NCI-H1436 treated with DMSO at 0.1 percent for 48 hours (cell line): ENCODE measurements at places on chromosomes 7 and 10.

DNA sequence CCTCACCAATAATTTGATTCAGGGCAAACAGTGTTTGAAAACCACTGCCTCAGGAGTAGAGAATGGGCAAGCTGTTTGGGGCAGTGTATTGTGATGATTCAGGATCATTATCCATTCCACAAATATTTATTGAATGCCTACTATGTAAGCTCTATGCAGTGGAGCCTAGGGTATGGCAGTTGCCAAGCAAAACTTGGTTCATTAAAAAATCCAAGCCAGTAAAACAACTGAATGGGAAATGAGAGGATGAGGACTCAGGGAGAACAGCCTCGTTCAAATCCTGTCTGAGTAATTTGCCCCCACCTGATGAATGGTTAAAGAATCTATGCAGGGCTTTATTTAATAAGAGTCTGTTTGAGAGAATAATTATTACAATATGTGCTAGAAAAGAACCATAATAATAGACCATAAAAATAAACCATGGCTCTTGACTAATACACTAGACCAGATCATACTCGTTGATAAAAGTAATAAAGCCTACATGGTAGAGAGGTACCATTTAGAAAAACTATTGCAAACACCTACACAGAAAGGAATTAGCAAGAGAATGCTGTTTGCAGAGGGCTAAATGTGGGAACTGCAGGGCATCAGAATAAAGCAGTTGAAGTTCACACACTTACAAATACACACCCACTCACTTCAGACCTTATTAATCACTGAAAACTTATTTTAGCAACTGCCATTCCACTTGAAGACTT lies 71.7 kb downstream of the CREB5 start:
- DNase-seq: no peak

DNA sequence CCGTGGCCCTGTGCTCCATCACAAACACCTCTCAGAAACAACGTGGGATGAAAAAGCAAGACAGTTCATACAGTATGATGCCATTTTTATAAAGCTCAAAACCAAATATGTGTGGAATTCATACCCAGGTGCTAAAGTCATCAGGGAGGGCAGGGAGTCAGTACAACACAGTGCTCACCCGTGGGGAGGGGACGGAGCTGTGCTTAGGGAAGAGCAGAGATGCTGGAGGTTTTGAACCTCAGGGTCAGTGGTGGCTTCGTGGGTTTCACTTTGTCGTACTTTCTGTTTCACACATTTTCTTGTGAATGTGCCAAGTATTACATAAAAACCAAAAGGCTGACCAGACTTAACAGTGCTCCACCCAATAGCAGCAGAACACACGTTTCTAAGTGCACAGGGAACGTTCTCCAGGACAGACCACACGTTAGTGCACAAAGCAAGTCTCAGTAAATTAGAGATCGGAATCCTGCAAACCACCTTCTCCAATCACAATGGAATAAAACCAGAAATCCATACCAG lies 21.2 kb downstream of the ZMIZ2 start:
- DNase-seq: no peak

DNA sequence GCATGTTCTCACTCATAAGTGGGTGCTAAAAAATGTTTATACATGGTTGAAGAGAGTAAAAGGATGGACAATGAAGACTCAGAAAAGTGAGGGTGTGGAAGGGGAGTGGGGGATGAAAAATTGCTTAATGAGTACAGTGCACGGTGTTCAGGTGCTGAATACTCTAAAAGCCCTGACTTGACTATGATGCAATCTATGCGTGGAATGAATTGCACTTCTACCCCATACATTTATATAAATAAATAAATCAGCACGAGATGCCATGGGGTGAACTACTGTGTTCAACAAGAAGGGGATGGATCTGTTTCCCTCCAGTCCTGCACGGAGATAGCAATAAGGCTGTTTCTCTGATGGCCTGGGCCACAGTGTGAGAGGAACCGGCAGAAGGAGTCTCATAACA lies 254.3 kb upstream of the LYZL1 start:
- DNase-seq: no peak

GRCh38 chr10:4847561-4848355 lies 21.8 kb downstream of the AKR1E2 start:
- no peak for DNase-seq

GRCh38 chr7:103547451-103548284 lies 101.7 kb upstream of the SLC26A5 start:
- DNase-seq: no peak

DNA sequence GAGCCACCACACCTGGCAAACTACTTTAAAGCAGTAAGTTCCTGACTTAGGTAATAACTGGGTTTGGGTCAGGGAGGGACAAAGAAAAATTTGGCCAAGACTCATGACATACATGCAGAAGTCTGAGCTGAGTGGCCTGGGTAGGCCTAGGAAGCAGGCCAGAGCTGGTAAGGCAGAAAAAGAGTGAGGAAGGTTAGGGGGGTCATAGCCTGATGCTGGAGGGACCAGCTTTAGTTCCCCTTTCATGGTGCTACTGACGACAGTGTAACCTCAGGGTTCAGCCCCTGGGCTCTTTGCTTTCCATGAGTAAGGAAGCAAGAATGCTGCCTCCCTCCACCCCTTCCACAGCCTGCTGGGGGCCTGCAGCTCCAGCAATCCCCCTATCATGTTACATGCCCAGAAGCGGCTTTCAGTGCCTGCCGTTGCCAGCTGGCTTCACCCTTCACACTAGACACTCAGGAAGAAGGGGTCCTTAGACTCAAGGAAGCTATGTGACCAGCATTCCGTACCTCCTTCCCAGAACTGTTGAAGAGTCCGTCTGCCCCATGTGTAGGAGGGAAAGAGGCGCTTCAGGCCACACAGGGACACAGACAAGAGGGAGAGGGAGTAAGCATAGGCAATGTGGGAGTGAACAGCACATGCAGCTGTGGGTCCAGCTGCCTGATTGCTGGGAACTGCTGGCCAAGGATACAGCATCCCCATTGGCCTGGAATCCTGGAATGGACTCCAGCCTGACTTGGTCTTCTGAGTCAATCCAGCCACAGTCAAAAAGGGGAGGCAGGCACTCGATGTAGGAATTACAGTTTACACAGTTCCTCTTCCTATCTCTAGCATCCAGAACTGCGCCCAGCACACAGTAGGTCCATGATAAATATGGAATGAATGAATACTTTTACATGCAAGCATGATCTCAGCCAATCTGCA lies 4.1 kb upstream of the PLAU start:
- DNase-seq: no peak

GRCh38 chr10:91768123-91768522 lies 30.1 kb upstream of the TNKS2 start:
- DNase-seq: no peak

DNA sequence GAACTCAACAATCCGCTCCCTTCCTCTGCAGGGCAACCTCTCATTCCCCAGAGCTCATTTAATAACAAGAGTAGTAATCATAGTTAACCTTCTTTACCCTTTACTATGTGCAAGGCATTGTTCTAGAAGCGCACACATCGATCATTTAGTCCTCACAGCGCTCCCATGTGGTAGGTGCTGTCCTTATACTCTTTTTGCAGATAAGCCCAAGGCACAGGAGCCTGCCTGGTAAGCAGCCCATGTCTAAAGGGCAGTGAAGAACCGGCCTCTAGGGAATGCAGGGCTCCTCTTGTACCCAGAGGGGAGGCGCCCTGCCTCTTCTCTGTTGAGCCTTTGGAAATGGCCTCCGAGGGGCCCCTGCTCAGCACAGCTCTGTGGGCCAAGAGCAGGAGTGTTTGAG lies 14.3 kb downstream of the CHST3 start:
- no peak for DNase-seq

DNA sequence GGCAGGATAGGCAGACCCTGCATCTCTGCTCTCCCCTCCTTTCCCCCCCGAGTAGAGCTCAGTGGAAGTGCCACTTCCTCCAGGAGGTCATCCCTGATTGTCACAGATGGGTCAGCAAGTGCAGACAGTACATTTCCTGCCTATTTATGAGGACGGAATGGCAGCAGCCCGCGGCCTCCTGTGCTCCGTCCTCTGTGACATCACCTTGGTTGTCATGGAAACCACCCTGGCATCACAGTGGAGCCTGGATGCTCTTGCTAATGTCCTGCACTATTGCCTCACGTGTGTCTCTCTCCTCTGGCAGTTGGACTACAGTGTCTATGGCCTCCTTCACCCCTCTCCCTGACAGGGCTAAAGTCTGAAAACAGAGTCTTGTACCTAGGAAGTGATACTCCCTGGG lies 148.6 kb downstream of the SH3PXD2A start:
- no peak for DNase-seq

- no peak for DNase-seq
Observed at GRCh38 chr7:151484971-151485707, 34.6 kb downstream of the RHEB start.

GRCh38 chr7:90846192-90846591 lies 250.1 kb downstream of the CDK14 start:
- DNase-seq: no peak

- no peak for DNase-seq
Observed at GRCh38 chr7:45187946-45188411, 30.4 kb downstream of the RAMP3 start.

- DNase-seq: no peak
Observed at GRCh38 chr10:72685264-72685921, 6.5 kb upstream of the MCU start.

DNA sequence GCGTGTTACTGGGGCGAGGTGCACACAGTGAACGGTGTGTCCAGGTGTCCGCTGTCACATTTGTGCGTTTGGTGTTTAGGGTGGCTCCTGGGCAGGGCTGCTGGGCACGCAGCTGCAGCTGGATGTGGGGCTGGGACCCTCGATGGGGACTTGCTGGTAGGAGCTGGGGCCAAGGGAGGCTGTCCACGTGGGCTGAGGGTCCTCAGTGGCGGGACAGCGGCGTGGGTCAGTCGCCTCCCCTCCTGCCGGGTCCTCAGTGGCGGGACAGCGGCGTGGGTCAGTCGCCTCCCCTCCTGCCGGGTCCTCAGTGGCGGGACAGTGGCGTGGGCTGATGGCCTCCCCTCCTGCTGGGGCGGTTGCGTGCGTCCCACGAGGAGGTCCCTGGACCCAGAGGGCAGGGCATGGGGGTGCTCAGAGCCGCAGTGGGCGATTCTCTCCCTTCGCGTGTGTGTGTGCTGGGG lies 68.5 kb downstream of the INPP5A start:
- no peak for DNase-seq

DNA sequence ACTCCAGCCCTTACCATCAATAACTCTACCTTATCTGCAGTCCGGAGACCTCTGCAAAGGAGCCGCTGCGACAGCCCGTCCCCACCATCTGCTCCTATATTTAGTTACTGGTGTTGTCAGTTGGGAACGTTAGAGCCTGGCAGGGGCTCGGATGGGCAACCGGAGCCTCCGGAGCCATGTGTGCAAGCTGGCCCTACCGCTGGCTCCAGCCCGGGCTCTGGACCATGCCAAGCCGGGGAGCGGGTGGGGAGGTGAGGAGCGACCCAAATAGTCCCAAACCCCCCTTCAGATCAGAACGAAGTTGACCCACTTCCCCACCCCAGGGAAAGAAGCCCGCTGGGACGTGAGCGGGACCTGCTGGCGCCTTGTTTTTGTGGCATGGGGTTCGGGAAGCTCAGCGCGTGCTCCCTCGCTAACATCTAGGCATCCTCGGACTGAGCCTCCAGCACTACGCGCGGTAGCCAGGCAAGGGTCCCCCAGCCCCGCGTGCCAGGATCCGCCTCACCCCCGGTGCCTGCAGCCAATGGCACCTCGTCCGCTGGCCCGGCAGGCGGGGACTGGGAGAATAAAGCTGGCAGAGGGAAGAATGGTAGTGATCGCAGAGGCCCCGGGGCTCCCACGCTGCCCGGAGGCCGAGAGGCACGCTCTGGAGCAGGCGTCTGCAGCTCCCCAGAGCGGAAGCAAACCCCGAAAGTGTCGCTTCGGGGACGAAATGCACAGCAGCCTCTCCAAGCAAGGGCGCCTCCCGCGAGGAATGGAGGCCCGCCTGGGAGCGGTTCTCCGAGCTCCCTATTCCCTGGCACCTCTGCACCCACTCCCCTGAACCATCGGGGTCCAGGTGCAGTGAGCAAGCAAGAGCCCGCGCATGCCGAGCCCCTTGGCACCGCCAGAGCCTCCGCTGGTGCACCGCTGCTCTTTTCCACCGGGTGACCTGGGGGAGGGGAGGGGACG lies 679 bp downstream of the LRRC20 start:
- DNase-seq: no peak

- no peak for DNase-seq
Observed at GRCh38 chr7:159083001-159083697, 61.5 kb downstream of the VIPR2 start.

DNA sequence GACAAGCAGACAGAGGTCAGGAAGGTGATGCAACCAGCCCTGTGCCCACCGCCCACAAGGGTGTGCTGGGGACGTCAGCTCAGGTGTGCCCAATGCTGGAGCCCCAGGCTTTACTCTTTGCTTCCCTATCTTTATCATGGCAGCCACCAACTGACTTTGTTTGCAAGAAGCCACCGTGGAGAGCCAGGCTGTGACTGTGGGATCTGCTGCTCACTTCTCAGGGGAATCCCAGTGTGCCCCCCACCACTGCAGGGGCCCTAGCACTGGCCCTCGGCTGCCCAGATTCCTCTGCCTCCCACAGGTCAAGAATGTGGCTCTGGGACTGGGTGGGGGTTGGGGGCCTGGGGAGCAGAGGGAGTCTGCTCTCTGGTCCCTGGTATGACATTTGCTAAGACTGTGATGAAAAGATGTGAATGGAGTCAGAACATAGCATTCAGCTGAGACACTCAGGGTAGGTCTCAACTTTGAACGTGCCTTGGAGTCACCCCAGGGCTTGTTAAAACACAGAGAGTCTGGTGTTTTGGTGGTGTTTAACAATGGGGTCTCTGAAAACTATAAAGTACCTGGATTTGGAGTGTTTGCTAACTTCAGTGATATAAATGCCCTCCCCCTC lies 47.3 kb downstream of the ARHGAP22 start:
- DNase-seq: no peak

- no peak for DNase-seq
Observed at GRCh38 chr10:62005281-62005680, 103.8 kb downstream of the ARID5B start.

GRCh38 chr10:68987611-68988010 lies 992 bp upstream of the KIFBP start:
- no peak for DNase-seq

- no peak for DNase-seq
Observed at GRCh38 chr10:65614956-65615565, 1310.8 kb upstream of the LRRTM3 start.

DNA sequence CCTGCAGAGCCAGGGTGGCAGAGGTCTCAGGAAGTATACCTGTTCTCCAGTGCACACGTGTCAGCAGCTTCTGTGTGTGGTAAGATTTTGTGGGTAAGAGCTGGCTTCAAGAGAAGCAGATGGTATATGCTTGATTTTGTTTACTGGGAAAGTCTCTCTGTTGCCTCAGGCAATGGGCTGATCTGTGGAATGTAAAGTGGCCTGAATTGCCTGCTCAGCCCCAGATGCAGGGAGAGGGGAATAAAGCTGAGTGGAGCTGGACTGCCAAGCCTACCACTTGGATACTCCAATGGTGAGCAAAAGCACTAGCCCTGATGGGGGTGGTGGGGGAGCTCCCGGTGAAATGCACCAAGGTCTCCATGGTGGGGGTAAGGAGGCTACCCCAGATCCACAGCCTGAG lies 156.1 kb downstream of the WDR11 start:
- DNase-seq: no peak

DNA sequence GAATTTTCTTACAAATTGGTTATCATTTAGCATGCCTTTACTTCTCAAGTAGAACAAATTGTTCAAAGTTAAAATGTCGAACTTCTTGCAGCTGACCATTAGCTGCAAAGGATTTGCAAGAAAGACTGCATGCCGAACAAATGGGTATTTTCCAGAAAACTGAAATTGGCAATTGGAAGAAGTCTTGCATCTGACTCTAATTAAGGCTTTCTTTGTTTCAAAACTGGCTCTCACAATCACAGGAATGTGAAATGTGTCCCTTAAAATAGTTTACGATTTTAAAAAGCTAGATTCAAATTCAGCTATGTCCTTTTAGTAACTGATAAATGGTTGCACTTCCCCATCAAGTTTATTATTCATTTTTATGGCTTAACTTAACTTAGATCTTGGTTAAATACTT lies 207.9 kb downstream of the ARL4A start:
- no peak for DNase-seq
